CD8-positive, alpha-beta memory T cell (primary cell): ENCODE measurements at places on chromosomes 11 and 22.
A peak's percentile ranks its signal among the peaks of the same experiment; 100 is the strongest.

DNA sequence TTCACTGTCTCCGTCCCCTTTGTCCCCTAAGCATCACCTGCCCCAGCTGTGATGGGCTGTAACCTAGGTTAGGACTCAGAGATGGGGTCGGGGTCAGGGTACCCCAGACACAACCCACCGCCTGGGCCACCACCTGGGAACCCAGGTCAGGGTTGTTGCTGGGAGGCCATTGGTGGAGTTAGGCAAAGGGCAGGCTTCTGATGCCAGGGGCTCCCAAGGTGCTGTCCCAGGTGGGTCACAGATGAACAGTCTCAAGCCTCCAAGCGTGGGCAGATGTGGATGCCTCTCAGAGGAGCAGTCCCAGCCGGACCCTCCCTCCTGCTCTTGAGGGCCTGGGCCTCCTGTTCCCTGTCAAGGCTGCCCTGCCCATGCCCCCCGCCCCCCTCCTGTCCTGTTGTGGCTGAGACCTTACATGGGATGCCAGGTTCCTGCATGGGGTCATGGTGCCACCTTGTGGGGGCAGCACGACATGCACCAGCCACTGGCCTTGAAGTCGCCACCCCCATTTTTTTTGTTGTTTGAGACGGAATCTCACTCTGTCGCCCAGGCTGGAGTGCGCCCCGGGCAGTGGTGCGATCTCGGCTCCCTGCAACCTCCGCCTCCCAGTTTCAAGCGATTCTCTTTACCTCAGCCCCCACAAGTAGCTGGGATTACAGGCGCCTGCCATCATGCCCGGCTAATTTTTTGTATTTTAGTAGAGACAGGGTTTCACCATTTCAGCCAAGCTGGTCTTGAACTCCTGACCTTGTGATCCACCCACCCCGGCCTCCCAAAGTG, 12.1 kb downstream of the GATD1 start:
- DNase-seq = peak; percentile 49
- peaks cover 26% of the 10 kb centered on the region for H3K36me3 ChIP-seq
- H3K4me3 ChIP-seq = no peak overlapping the region
- H3K27ac ChIP-seq = no peak overlapping the region
- H3K27me3 ChIP-seq = no peaks in the 10 kb centered on the region
- no peaks in the 10 kb centered on the region for H3K4me1 ChIP-seq

GRCh38 chr11:111992206-111992855, 32.9 kb upstream of the DLAT start:
- no peaks in the 10 kb centered on the region for H3K36me3 ChIP-seq
- H3K4me1 ChIP-seq = no peaks in the 10 kb centered on the region
- no peak for DNase-seq
- no peaks in the 10 kb centered on the region for H3K27me3 ChIP-seq

DNA sequence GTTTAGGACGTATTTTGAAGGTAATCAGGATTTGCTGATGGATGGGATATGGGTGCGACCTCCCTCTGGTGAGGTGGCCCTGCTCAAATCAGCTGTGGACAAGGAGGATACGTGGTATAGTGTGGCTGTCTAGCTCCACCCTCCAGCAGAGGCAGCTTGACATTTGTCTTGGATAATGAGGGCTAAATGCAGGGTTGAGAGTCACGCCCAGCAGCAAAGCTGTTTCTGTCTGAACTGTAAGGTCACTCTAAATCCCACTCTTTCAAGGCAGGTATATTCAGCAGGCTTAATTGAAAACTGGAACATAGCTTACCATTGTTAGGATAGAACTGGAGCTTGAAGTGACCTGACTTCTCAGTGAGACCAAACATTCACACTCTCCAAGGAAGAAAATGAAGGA, 98.7 kb downstream of the SWAP70 start:
- H3K27me3 ChIP-seq = no peaks in the 10 kb centered on the region
- DNase-seq = no peak
- peaks cover 12% of the 10 kb centered on the region for H3K4me1 ChIP-seq

DNA sequence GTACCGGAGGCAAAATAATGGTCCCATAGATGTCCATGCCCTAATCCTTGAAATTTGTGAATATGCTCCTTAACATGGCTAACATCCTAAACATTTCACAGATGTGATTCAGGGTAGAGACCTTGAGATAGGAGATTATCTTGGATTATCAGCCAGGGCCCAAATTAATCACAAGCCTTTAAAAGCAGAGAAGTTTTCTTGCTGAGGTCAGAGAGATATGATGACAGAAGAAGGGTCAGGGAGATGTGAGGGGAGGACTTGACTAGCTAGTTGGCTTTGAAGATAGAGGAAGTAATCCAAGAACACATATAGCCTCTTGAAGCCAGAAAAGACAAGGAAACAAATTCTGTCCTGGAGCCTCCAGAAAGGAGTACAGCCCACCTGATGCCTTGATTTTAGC, 19.1 kb upstream of the FDX1 start:
- H3K36me3 ChIP-seq = no peaks in the 10 kb centered on the region
- DNase-seq = no peak
- no peaks in the 10 kb centered on the region for H3K27me3 ChIP-seq
- no peak overlapping the region for H3K27ac ChIP-seq

- DNase-seq = no peak
- H3K27me3 ChIP-seq = peaks cover 7% of the 10 kb centered on the region
- H3K36me3 ChIP-seq = no peaks in the 10 kb centered on the region
- H3K4me1 ChIP-seq = no peaks in the 10 kb centered on the region
- no peak overlapping the region for H3K27ac ChIP-seq
- no peak overlapping the region for H3K4me3 ChIP-seq
Observed at GRCh38 chr22:23055449-23056179, 14.7 kb upstream of the GNAZ start.

DNA sequence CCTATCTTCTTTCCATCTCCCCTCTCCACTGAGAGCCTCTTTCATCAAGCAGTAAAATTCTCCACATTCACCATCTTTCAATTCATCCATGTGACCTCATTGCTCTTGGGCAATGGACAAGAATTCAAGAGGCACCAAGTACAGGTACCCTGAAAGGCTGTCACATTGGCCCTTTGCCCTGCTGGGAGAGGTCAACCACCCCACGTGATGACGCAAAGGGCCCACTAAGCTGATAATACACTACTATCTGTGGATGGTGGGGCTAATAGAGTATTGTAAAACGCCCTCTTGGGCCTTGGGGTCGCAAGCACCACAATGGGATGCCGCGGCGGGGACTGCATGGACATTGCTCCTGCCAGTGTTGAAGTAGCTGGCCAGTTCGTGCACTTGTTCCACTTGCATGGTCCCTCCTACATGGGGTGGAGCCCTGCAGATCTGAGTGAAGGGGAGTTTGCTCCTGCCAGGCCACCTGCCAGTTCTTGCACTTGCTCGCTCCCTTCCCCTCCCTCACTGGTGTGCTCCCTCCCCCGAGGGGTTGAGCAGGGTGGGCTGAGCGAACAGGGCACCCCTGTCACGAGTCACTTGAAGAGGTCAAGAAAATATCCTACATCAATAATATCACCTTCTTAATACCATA, 1578.8 kb upstream of the RAG2 start:
- H3K4me1 ChIP-seq = no peaks in the 10 kb centered on the region
- H3K4me3 ChIP-seq = no peak overlapping the region
- no peak overlapping the region for H3K27ac ChIP-seq
- no peak for DNase-seq
- no peaks in the 10 kb centered on the region for H3K27me3 ChIP-seq

- H3K4me3 ChIP-seq = no peak overlapping the region
- H3K36me3 ChIP-seq = no peaks in the 10 kb centered on the region
- H3K4me1 ChIP-seq = no peaks in the 10 kb centered on the region
- DNase-seq = no peak
- H3K27me3 ChIP-seq = no peaks in the 10 kb centered on the region
- no peak overlapping the region for H3K27ac ChIP-seq
Observed at GRCh38 chr22:28395920-28396753, 283.5 kb downstream of the TTC28 start.

DNA sequence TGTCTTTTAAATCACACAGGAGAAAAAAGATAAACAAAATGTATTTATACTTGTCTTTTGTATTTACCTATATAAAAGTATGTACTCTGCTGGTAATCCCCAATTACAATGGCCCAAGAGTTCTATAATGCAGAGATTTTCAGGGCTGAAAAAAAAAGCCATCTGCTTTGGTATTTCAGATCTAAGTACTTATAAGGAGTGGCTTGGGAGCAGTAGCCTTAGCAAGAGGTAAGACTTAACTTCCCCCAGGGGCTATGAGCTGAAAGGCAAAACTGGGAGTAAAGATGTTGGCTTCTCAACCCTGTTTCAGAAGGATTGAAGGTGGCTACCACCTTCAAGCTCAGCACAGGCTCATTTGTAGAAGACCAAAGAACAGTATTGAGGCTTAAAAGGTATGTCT, 35.3 kb upstream of the EP300 start:
- H3K4me3 ChIP-seq = no peak overlapping the region
- no peak overlapping the region for H3K27ac ChIP-seq
- H3K36me3 ChIP-seq = no peaks in the 10 kb centered on the region
- no peaks in the 10 kb centered on the region for H3K4me1 ChIP-seq

DNA sequence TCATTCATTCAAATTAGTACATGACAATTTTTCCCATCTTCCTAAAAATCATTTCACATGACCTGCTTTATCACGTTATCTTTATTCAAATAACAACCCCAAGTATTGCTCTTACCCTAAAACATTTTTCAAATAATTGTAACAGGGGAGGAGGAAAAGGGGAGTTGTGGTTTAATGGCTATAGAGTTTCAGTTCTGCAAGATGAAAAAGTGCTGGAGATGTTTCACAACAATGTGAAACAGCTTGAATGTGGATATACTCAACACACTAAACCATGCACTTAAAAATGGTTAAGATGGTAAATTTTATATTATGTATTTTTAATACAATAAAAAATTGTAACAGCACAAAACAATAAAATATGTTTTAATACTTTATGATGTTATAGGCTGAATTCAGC, 161.6 kb upstream of the GUCY1A2 start:
- DNase-seq = no peak
- H3K4me3 ChIP-seq = no peak overlapping the region
- no peaks in the 10 kb centered on the region for H3K4me1 ChIP-seq
- H3K36me3 ChIP-seq = no peaks in the 10 kb centered on the region
- H3K27ac ChIP-seq = no peak overlapping the region

DNA sequence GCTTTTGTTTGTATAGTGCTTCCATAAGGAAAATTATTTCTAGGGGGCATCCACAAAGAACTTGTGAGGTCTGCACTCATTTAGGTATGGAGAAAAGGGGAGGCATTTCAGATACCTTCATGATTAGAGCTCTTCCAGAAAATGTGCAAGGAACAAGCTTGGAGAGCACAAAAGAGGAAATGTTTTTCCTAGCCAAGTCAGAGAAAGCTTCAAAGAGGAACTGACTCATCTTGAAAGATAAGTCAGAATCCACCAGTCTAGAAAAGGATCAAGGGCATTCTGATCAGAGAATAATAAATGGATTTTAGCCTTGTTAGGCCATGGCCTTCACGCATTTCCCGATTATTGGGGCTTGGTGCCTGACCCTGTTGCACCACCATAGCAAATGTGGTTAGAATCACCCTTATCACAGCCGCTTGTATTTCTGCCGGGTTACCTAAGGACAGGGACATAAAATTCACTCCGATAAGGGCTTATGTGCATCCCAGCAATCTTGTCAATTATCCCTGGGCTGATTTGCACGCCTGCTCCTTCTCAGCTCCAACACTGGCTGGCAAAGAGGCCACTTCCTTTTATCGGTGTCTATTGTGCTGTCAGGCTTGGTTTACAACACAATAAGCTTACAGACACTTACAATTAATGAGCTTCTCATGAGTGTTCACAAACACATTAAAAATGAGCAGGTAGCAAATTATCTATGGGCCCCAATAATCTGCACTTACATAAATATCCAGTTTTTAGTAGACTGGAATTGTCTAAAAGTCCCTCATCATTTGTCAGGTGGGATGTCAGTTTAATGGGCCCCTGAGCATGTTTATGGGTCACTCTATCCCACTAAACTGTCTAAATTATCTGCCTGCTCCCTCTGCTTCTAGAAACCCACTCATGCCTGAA, 613.5 kb downstream of the SOX6 start:
- no peak overlapping the region for H3K27ac ChIP-seq
- no peaks in the 10 kb centered on the region for H3K27me3 ChIP-seq
- DNase-seq = no peak
- no peak overlapping the region for H3K4me3 ChIP-seq
- no peaks in the 10 kb centered on the region for H3K36me3 ChIP-seq

DNA sequence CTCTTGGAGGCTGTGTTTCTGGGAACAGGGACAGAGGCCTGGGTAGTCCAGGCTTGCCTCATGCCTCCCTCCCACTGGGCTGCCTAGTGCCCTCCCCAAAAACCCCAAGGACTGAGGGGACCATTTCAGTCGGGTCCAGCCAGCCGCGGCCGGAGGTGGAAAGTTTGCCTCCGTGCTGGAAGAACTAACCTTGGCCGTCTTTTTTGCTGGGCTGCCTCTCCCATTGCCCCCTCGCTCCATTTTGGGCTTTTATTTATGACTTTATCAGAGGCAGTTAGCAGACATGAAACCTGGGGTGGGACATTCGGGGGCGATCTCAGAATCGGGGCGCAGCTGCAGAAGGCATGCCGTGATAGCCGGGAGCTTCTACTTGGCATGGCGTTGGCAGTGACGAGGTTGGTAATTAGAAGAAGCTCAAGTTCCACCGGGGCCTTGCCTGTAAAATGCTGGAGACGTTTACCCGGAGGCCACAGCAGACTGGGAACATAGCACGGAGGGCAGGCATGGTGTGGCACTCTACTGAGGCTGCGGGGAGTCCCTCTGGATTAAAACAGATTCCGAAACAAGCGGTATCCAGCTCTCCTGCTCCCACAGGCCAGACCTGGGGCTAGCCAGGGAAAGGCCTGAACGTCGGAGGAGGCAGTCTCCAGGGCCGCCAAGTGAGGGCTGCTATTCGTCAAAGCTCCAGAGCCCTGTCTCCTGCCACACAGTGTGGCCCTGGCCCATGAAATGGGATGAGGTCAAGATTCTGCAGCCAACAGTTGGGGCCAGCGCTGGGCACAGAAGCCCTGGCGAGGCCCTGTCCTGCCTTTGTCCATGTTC, 76.4 kb upstream of the PPARA start:
- DNase-seq = no peak
- H3K27ac ChIP-seq = no peak overlapping the region
- H3K27me3 ChIP-seq = no peaks in the 10 kb centered on the region
- peaks cover 21% of the 10 kb centered on the region for H3K4me1 ChIP-seq

DNA sequence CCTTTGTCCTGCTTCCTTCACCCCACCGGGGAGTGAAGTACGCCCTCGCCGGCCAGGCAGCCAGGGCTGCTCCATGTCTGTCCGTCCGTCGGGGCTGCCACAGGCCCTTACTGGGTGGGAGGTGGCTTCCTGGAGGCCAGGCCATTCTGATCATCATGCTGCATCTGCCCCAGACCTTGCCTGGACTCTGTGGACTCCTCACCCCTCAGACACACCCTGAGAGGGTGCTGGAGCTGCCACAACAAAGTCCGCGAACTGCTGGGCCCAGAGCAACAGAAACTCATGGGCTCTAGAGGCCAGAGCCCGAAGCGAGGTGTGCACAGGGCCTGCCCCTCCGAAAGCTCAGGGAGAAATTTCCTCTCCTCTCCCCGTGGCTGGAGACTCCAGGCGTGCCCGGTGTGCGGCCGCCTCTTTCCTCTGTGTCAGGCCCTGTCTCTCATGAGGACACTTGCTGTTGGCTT, 124.2 kb downstream of the KCNQ1OT1 start:
- H3K27ac ChIP-seq = no peak overlapping the region
- H3K36me3 ChIP-seq = no peaks in the 10 kb centered on the region
- H3K4me1 ChIP-seq = no peaks in the 10 kb centered on the region
- no peak for DNase-seq
- H3K4me3 ChIP-seq = no peak overlapping the region

- peaks cover 47% of the 10 kb centered on the region for H3K4me1 ChIP-seq
- peak overlapping the region; percentile 71 for H3K27ac ChIP-seq
- no peaks in the 10 kb centered on the region for H3K36me3 ChIP-seq
- H3K27me3 ChIP-seq = no peaks in the 10 kb centered on the region
- H3K4me3 ChIP-seq = peak overlapping the region; percentile 1
Observed at GRCh38 chr22:21816787-21817496, 50.5 kb downstream of the MAPK1 start.

GRCh38 chr11:35087648-35088047, 51.3 kb upstream of the CD44 start:
- no peak overlapping the region for H3K4me3 ChIP-seq
- no peaks in the 10 kb centered on the region for H3K36me3 ChIP-seq
- H3K27ac ChIP-seq = no peak overlapping the region
- no peaks in the 10 kb centered on the region for H3K27me3 ChIP-seq
